ENCODE measurements at places on chromosomes 3 and 15. TPM values are rescaled to one million over a fixed set of nuclear protein-coding genes. Genes with fewer than 3 reads are reported as not detected.

The LINGO1 gene
- not detected for polyA plus RNA-seq

The NME9 gene
- not detected for polyA plus RNA-seq

GRCh38 chr3:168545591-168545990 lies 449.9 kb upstream of the GOLIM4 start:
- H3K4me3 ChIP-seq, result no peak overlapping the region
- H3K4me1 ChIP-seq, result no peaks in the 10 kb centered on the region
- H3K36me3 ChIP-seq, result no peaks in the 10 kb centered on the region
- H3K27me3 ChIP-seq, result no peaks in the 10 kb centered on the region

DNA sequence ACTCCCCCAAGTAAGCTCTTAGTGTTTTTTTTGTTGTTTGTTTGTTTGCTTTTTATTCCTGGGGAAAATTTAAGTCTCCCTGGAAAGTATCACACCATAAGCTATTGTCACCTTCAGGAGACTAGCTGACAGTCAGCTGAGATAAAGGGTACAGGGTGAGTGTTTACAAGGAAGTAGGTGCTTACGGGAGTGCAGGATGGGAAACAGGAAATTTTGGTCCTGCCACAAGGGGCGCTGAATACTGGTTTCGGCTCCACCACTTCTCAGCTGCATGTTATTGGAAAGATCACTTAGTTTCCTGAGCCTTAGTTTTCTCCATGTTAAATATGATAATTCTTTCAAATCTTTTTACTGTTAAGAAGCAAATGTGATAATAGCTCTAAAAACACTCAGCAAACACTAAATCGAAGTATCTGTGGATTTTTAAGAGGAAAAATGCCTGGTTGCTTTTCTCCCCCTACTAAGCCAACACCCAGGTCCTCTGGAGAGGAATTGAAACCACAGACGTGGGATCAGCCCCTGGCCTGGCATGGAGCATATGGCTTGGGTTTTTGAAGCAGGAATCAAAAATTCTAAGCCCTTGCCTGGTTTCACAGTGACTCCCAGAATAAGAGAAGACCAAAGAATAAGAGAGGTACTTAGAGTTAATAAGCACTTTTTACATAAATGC lies 90.7 kb downstream of the SCN11A start:
- DNase-seq, result peak; percentile 61
- H3K36me3 ChIP-seq, result no peaks in the 10 kb centered on the region
- no peak overlapping the region for H3K4me3 ChIP-seq

The UACA gene
- 128 TPM for polyA plus RNA-seq

- no peak overlapping the region for H3K27ac ChIP-seq
- DNase-seq, result no peak
- H3K36me3 ChIP-seq, result no peaks in the 10 kb centered on the region
These were observed 33.5 kb downstream of the STARD9 start for GRCh38 chr15:42608752-42609488.

The KAT2B gene
- polyA plus RNA-seq, result 1.5 TPM

- no peak overlapping the region for H3K4me3 ChIP-seq
- no peaks in the 10 kb centered on the region for H3K27me3 ChIP-seq
- H3K27ac ChIP-seq, result no peak overlapping the region
- peaks cover 14% of the 10 kb centered on the region for H3K4me1 ChIP-seq
These were observed 117.8 kb downstream of the NR1D2 start for GRCh38 chr3:24062916-24063315.

DNA sequence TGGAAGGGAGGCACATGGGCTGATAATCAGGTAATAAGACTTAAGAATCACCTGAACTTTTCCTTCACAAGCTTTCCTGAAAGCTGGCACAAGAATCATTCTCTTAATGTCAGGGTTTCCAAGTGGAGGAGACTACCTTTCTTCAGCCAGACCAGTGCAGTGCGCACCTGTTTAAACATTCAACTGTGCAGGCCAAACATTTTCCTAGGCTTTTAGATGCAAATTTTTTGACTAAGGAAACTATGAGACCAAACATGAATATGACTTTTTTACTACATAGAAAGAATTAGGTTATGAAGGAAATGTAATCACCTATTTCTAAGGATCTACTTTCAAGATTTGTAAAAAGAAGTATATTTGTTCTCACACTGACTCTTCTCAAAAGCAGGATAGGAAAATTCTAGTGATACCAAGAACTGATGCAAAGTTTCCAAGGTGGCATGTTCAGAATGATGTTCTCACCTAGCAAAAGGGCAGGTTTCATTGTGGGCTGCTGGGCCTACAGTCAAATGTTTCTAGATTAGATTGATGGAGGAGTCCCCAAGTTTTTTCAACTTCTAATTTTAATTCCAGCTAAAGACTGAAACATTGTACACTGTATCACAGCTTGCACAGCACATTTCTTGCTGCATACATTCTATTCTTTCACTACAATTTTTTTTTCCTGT lies 339.1 kb downstream of the TIGIT start:
- H3K4me1 ChIP-seq, result peaks cover 9% of the 10 kb centered on the region
- no peaks in the 10 kb centered on the region for H3K27me3 ChIP-seq
- no peak overlapping the region for H3K4me3 ChIP-seq
- no peak overlapping the region for H3K27ac ChIP-seq

The KLF15 gene
- polyA plus RNA-seq, result 0.14 TPM

The GP9 gene
- polyA plus RNA-seq, result not detected

The SLC25A26 gene
- polyA plus RNA-seq, result 30.1 TPM

The CDAN1 gene
- polyA plus RNA-seq, result 5.3 TPM

DNA sequence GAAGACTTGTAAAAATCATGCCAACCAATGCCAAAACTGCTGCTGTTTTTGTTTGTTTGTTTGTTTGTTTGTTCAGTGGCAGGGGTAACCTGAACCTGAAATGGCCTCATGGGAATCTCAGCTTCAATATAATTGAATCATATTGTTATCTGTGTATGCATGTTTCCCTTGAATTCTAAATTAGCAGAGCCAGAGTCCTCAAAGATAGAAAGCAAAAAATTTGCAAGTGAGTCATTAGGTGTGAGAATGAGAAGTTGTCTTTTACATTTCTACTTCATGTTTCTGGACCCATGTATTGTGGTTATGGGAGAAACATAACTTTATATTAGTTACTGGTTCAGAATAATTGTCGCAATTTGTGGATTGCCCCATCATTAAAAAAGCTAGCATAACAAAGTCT lies 249.2 kb downstream of the DOCK3 start:
- no peak overlapping the region for H3K27ac ChIP-seq
- no peaks in the 10 kb centered on the region for H3K4me1 ChIP-seq
- DNase-seq, result no peak

DNA sequence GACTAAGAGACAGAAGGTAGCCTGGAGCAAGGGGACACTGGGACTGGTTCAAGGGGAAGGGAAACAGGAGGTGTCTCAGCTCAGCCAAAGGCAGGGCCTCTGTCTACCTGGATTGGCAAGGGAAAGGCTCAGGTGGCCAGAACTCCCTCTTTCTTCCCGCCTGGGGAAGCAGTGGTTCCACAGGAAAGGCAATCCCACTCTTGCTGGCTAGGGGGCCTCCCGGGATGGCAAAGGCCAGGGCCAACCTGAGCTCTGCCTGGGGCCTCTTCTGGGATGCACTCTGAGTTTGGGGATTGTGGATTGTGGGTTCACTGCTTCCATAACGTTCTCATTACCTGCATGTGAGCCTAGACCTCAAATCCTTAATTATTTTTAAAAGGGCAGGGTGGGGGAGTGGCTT lies 13.0 kb upstream of the PARP6 start:
- no peak overlapping the region for H3K4me3 ChIP-seq
- H3K4me1 ChIP-seq, result no peaks in the 10 kb centered on the region
- no peak overlapping the region for H3K27ac ChIP-seq
- no peaks in the 10 kb centered on the region for H3K36me3 ChIP-seq
- H3K27me3 ChIP-seq, result no peaks in the 10 kb centered on the region
